Right renal pelvis (tissue), 4 donors: ENCODE measurements at places on chromosomes 7 and 10. TPM values are rescaled to one million over a fixed set of nuclear protein-coding genes. Genes with fewer than 3 reads are reported as not detected.

GRCh38 chr7:43872406-43873110 is 3.2 kb upstream of the MRPS24 start:
- no peak for DNase-seq

GRCh38 chr10:78754269-78755062 is 314.3 kb upstream of the ZMIZ1 start:
- DNase-seq, result peak; percentile 63

DNA sequence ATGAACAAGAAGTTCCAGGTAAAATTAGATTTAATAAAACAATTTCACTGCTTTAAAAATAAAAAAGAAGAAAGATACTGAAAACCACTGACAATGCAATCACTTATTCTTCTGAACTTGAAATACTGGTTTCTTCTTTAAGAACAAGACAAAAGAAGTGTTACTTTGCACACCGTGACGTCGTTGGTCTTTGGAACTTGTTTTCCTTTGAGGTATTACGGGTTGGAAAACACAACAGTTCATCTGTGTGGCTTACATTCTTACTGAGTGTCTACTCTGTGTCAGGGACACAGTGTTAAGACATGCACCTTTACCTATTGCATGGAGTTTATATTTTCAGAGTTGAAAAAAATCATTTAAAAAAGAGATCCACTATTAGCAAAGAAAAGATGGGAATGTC is 41.3 kb upstream of the UCN3 start:
- DNase-seq, result no peak

DNA sequence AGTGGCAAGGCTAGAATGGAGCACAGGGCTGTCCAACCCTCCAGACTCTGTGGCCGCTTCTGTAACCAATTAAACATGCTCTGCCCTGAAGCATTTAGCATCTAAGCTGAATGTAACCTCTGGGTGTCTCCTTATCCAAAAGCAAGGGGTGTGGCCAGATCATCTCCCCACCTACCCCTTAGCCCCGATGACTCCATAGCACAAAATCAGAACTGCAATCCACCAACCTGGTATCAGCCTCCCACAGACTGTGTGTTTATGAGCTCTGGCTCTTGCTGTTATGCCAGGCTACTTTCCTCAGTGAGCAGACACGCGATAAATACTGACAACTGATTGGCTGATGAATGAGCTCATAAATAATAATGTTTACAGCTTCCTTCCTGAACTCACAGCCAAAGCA is 3.2 kb downstream of the FRMD4A start:
- no peak for DNase-seq

DNA sequence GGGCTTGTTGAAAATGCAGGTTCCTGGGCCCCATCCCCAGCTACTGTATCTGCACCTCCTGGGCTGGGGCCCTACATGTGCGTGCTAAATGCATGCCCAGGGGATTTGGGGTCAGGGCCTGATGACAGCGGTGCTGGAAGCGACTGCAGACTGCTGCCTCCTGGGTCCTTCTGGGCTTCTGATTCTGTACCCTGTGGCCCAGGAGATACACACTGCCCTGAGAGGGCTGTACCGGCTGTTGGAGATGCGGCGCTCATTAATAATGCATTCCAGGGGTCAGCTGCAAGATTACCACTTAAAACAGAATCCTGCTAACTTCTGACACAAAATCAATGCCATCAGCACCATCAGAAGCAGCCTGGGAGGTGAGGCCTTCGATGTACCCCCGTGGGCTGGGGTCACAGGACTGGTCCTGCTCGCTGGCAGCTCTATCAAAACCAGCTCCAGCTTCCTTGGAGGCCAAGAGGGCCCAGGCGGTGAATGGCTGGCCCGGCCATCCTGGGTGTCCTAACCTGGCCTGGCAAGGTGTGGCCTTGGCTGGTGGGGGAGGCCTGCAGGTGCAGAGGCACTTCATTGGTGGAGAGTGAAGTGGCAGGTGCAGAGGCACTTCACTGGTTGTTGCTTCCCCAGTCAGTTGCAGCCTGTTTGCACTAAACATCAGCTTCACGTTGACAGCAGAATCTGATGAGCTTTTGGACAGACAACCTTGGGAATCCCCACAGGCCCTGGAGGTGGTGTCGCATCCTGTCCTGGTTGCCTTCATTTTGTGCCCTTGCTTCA is 79.2 kb downstream of the GLRX3 start:
- no peak for DNase-seq

GRCh38 chr7:31776616-31777015 is 89.6 kb downstream of the PPP1R17 start:
- no peak for DNase-seq

DNA sequence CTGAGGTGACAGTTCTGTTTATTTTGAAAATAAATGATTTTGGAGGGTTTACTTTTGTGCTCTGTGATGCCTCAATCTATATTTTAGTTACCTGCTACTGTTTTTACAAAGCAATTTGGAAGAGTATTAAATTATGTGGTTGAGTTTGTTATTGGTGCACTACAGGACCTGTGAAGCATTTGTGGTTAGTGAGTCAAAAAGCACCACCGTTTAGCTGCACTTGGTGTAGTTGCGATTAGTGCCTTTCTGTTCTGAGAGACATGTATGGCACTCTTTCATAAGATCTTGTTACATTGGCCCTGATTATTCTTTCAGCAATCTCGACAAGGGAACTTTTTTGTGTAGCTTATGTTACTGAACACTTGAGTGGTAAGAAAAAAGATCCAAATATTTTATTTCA is 132.2 kb downstream of the BBS9 start:
- no peak for DNase-seq

DNA sequence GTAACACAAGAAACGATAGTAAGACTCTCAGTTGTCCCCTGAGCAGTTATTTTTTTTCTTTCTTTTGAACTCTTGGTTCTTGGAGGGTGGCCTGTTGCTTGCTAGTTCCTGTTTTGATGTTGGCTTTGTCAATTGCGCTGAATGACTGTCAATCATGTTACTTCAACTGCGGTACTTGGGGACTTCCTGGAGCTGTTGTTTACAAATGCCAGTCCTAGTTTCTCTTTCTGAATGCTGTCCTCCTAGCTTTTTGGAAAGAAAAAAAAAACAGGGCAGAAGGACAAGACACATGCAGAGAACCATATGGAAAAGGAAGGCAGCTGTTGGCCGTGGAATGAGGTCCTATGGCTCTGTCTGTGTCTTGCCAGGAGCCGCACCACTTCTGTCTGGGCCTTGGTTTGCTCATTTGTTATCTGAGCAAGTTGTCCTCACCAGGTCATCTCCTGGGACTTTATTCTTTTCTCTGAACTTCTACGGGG is 7.0 kb upstream of the PDCD4 start:
- no peak for DNase-seq

The ATP6V0A4 gene
- polyA plus RNA-seq, result 67.5 TPM

The DPYSL4 gene
- 12.2 TPM for polyA plus RNA-seq

The AGAP4 gene
- polyA plus RNA-seq, result 46.3 TPM

The INMT gene
- polyA plus RNA-seq, result 2.8 TPM

The NPY gene
- polyA plus RNA-seq, result 0.60 TPM
